ENCODE measurements at places on chromosomes 6 and 20.

- no peak for DNase-seq
These were observed 102.2 kb upstream of the RALGAPA2 start for GRCh38 chr20:20814685-20815084.

- DNase-seq: no peak
These were observed 1.5 kb upstream of the SLC26A8 start for GRCh38 chr6:36025932-36026327.

DNA sequence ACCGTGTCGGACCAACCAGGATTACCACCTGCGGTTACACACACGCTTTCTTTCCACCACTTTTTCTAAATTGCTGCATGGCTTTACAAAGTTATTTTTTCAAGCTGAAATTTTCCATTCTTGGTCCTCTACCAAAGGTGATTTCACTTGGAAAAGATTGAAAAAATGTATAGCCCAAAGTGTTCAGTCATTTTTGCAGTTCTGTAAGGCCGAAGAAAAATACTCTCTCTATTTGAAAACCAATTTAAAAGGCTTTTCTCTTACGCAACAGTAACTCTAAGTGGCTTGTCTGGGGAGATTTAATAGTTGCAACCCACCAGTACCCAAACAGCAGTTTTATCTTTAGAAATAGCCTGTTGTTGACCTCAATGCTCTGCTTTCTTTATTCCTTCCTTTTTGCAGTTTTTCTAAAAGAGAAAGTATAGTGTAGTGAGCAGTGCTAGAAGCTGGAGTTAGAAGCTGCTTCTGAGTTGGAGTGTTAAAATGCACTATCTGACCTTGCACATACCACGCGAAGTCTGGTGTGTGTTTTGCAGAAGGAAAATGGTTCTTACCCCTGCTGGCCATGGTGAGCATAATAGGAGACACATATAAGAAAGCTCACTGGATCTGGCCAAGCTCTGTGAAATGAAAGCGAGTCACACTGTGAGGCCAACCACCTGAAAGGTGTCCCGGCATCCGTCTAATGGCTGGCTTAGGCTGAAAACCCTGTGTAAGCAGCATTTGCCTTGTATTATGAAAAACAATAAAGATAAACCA, 271.6 kb upstream of the PRND start:
- DNase-seq: no peak

- DNase-seq: no peak
These were observed 336.7 kb downstream of the DHX35 start for GRCh38 chr20:39298571-39299506.

DNA sequence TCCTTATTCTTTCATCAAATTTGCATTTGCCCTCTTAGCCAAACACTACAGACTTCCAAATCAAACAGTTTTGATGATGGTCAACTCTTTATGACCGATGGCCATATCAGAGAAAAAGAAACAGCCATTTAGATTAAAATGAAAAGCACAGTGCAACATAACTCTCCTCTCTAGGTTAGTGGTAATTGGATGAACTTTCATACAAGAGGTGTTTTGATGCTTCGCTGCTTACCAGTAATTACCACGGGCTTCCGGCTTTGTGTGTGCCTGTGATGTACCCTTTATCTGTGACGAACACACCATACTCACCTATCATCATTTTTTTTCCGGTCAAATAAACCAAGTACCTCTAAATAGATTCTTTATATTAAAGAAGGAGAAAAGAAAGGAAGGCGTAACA, 181.8 kb downstream of the FOXA2 start:
- DNase-seq: no peak

All from stimulated activated CD4-positive, alpha-beta T cell treated with anti-CD3 and anti-CD28 coated beads, Interleukin-15, amount 100 ng/mL, for 48 hours (primary cell).